ENCODE measurements at places on chromosomes 16 and 17.

DNA sequence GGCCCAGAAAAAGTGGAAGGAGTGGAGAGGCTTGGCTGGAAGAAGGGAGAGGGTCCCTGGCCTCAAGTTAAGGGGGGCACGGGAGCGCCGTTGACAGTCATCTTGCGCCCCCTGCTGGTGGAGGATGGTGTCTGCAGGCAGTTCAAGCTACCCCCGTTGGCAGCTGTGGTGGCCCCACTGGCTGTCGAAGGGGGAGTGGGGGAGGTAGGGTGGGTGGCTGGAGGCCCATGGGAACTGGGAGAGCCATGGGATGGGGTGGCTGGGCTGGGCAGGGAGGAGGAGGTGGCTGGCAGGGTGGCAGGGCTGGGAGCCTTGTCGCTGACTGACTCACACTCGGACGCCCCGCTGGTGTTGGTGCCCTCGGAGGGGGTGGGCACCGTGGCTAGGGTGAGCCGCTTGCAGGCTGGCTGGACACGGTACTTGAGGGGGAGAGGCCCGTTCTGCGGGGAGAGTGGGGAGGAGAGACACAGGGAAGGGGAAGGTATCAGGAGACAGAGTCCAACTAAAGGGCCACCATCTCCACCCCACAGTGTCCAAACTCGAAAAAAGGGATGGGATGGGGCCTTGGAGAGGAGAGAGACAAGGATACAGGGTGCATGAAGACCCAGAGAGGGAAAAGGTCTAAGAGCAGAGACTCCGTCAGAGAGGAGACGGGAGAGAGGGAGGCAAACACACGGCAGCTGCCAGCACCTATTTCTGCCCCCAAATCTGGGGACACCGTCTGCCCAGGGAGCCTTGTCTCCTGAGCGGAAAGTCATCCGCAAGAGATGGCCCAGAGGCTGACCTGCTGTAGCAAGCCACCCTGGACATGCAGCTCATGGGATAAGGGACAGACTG lies 5.2 kb downstream of the CISD3 start:
- DNase-seq: peak; percentile 77

- DNase-seq: no peak
These were observed 181.8 kb upstream of the AXIN2 start for GRCh38 chr17:65743308-65743655.

- DNase-seq: no peak
These were observed 123.6 kb downstream of the RBFOX1 start for GRCh38 chr16:7456211-7456610.

DNA sequence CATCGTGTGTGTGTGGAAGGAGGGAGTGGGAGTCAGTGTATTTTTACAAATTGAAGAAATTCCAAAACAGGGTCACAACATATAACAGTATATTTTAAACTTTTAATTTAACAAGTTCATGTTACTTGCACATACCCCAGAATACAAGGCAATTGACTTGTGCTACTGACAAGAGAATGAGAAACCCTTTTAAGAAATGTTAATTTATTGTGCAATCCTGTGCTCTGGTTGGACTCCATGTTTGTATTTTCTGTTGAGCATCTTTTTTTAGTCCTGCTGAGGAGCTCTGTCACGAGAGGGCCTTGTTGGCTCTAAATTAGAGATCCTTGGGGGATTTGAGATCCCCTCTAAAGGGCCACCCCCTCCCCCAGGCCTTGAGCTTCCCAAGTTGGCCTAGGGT lies 1.1 kb upstream of the EMP2 start:
- DNase-seq: no peak

- DNase-seq: no peak
These were observed 342.5 kb downstream of the MAF start for GRCh38 chr16:79257953-79258490.

DNA sequence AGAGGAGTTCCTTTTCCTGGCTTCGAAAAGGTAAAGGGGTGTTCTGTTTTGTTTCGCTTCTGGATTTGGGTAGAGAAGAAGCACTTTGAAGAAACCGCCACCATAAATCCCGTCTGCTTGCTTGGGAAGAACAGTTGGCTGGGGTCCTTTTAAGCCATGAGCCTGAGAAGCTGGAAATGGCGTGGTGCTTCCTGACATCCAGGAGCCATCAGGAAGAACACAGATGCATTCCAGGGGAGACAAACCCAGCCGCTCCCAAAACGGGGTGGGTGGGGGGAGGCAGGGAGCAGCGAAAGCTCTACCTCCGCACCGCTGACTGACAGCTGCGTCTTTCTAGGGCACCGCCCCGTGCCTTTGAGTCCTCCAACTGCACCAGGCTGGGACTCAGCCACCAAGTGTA lies 91.6 kb downstream of the ZDHHC7 start:
- DNase-seq: no peak

- DNase-seq: peak; percentile 15
These were observed 95.7 kb downstream of the CACNG1 start for GRCh38 chr17:67139784-67140665.

DNA sequence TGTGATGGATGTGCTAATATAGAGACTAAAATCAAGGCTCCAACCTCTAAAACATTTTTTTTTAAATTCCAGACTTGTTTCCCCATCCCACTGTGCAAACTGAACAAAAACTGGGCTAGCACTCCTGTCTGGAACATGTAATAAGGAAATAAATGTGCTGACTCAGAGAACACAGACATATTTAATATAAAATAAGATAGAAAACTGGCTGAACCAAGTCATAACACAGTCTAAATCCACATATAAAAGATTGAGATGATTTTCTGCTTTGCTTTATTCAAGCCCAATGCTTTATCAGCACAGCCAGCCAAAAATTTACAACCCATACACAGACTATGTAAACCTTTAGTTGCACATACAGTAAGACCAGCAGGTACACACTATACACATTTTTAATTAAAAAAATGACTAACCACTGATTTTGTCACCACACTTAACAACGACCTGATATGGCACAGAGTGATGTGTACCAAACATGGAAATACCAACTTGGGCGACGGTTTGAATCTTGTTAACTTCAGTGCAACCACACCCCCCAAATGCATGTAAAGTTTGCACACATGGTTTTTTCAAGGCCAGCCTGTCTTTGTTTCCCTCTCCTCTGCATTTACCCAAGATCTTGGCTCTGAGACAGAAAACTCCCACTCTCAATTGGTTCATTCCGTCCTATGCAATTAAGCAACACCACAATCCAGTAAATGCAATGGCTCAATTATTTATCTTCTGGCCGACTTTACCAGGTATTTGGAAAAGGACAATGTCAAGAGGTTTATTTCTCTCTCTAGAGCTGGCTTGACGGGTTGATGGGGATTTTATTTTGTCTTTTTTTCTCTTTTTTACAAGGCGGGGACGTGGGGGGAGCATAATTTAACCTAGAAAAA lies 1.2 kb downstream of the STAT3 start:
- DNase-seq: no peak

DNA sequence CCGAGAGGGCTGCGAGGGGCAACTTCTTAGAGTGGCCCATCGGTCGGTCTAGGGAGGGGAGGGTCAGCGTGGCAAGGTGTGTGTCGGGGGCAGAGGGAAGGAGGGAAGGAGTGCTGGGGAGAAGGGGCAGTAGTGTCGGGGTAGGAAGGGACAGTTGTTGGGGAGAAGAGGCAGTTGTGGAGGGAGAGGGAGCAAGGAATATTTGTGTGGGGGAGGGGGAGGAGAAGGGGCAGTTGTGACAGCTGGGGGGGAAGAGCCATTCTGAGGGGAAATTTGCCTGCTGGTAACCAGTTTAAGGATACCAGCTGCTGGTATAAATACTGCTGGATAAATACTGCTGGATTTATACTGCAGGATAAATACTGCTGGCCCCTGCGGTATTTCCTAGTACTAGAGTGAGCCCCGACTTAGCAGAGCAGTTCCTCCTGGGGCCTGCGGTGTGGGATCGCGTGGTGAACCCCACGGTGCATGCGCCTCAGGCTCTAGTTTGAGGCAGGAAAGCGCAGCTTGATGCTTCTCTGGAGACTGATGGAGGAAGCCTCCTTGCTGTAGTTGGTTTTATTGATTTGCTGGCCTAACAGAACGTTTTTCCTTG lies 309 bp downstream of the DNAH2 start:
- DNase-seq: no peak

DNA sequence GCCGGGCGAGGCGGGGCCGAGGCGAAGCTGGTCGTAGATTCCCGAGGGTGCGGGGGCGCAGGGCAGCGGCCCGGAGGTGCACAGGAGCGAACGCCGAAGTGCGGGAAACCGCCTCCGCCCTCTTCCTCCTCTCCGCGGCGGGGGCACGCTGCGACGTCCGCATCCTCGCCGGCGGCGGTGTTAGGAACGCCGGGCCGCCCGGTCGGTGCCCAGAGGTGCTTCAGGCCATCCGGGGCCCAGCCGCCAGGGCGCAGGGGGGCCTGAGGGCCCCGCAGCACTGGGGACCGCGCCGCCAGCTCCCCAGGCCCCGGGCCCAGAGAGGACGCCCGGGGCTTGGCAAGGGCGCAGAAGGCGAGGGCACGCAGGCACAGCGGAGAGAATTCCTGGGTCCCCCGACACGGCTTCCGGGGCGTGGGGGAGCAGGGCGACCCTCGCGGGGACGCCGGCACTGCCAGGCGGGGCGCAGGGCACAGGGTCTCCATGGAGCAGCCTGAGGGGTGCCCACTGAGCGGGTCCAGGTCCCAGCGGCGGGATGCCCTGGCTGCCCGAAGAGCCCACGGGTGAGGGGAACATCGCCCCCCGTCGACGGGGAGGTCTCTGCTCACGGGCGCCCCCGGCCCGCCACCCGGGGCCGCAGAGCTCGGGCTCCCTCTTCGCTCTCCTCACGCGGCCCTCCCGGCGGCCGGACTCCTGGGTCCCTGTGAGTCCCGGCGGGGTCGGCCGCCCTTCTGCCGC lies 576 bp downstream of the EPOP start:
- DNase-seq: no peak

GRCh38 chr17:39951924-39952679 lies 10.7 kb upstream of the GSDMA start:
- DNase-seq: no peak

GRCh38 chr17:43900183-43900857 lies 7.0 kb downstream of the MPP2 start:
- DNase-seq: peak; percentile 93

GRCh38 chr17:79255456-79255855 lies 180.8 kb downstream of the ENGASE start:
- DNase-seq: no peak

DNA sequence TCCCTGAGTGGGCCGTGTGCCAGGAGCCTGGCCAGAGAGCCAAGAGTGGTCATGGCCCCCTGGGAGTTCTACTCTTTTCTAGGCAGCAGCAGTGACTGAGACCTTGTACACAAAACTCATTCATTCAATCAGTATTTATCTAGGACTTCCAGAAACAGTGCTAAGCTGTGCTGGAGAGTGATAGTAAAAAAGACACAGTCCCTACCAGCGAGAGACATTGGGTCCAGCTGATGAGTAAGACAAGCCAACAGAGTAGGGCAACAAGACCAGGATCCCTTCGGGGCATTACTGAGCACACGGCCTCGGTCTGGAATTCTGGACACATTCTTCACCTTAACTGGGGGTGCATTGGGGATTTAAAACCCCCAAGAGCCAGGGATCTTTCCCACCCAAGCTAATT lies 20.2 kb downstream of the CBX4 start:
- no peak for DNase-seq

- no peak for DNase-seq
These were observed 5.6 kb downstream of the DECR2 start for GRCh38 chr16:407253-407652.

DNA sequence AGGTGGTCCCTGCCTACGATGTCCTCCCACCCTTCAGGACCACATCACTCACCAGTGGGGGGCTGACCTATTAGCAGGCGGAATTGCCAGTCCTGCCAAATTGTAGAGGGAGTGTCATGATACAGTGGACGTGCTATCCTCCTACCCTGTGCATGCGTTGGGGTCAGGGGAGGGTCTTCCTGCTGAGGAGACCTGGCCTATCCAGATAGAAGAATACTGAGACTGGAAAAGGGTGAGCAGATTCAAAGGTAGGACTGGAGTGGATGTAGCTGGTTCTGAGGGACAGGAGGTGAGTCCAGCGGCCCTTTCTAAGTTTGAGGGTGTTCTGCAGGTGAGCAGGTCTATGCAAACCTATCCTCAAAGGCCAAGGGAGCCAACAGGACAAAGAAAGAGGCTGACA lies 8.0 kb downstream of the PRSS41 start:
- no peak for DNase-seq

- no peak for DNase-seq
These were observed 60.9 kb upstream of the FAM20A start for GRCh38 chr17:68662037-68662432.

GRCh38 chr16:81548876-81549546 lies 104.4 kb downstream of the CMIP start:
- peak; percentile 93 for DNase-seq

DNA sequence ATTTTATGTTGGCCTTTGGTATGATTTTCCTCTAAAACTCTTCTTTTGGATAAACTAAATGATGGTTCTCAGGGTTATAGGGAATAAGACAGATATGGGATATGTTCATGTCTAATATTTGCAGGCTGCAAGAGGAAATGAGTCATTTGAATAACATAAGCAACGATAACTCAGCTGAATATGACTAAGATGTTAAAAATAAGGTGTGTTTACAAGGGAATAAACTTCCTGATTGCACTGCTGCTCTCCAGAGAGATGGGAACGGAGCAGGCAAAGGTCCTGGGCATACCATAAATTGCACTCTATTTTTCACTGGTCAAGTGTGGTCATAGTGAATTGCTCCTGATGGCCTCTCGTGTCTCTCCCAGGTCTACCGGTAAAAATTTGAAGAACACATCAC lies 666.2 kb downstream of the TOX3 start:
- no peak for DNase-seq

- no peak for DNase-seq
These were observed 17.7 kb downstream of the DDX19A start for GRCh38 chr16:70364399-70364798.

DNA sequence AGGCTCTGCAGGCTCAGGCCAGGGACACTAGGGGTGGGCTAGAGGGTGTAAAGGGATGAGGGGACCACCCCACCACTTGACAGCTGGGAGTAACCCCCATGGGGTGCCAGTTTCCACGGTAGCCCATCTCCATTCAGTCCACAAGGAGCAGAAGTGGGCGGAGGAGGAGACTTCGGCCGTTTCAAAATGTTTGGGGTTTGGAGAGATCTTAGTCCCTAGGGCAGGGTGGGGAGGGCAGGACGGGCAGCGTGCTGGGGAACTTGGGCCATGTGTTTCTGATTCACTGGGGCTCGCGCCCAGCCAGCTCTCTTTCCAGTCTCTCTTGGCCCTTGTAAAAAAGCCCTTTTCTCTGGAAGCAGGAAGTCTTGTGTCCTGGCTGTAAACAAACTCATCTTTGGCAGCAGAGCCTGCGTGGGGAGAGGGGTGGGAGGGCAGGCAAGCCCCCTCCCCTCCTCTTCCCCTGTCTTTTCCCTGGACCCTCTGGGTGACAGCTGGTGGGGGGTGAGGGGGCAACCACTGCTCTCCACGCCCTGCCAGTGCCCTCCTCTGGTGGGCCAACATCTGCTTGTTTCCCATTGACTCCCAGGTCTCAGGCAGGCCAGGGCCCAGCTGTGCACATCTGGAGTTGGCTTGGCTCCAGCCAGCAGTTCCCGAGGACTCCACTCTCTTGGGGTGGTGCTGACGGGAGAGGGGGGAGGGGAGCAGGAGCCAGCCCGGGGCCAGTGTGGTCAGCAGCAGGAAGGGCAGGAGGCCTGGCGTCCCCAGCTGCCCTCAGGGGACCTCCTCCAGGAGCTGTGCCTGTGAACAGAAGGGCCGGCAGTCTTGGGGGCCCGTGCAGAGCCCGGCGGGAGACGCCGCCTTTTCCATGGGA lies 8.1 kb downstream of the CYGB start:
- DNase-seq: no peak

Measured in Caco-2 (cell line).